ENCODE measurements at places on chromosomes 6 and 20.

DNA sequence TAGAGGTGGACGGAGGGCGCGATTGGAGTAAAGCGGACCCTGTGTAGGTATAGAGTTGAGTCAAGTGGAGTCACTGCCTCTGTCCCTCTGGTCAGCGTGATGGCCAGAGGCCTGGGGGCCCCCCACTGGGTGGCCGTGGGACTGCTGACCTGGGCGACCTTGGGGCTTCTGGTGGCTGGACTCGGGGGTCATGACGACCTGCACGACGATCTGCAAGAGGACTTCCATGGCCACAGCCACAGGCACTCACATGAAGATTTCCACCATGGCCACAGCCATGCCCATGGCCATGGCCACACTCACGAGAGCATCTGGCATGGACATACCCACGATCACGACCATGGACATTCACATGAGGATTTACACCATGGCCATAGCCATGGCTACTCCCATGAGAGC is 479 bp downstream of the SLC39A7 start:
- no peak for DNase-seq

- DNase-seq = no peak
Observed at GRCh38 chr6:2147261-2147660, 98.1 kb downstream of the GMDS start.

DNA sequence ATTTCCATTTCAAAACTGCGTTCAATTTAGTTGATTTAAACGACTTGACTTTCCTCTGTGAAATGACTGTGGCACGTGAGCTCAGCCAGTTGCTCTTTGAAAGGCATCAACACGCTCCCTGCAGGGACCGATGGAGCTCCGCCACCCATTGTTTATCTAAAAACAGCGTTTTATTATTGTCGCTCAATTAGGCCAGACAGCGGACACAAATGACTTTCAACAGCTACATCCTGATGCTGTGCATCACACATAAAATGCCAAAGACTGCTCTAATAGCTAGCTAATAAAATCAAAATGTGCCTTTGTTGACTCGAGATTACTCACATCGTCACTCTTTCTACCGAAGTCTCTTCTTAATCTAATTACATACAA is 332.5 kb downstream of the CD83 start:
- DNase-seq = no peak

DNA sequence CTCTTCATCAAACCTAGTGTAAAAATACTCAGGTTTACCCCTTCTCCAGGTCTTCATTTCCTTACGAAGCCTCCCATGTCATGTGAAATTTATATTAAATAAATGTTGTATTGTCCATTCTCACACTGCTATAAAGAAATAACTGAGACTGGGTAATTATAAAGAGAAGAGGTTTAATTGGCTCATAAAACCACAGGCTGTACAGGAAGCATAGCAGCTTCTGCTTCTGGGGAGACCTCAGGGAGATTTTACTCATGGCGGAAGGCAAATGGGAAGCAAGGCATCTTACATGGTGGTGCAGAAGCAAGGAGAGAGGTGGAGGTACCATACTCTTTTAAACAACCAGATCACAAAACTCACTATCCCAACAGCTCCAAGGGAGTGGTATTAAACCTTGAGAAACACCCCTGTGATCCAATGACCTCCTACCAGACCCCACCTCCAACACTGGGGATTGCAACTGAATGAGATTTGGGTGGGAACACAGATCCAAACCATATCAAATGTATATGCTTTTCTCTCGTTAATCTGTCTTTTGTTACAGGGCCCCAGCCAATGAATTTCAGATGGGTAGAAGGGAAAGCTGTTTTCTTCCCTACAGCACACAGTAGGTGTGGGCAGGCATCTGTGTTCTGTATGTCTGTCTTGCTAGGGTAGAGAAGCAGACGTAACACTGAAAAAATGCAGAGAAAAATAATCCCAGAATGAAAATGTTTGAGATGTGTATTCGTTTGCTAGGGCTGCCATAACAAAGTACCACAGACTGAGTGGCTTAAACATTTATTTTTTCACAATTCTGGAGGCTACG is 88.0 kb upstream of the BTN3A2 start:
- no peak for DNase-seq

DNA sequence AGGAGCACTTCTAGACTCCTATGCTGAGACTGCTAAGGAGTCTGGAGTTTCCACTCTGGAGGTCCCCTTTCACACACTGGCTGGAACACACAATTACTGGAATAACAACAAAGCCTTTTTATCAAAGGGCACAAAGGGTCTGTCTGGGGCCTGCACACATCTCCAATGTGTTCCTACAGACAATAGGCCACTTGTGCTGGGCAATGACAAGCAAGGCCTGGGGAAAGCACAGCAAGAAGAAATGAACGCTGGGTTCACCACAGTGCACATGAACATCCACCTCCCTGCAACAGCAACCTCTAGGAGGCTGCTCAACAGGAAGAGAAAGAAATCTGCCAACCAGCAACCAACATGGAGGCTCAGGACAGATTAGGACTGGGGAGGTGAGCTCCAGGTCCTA is 43.9 kb downstream of the TRPC4AP start:
- DNase-seq = no peak

GRCh38 chr6:110776413-110776812 is 38.9 kb downstream of the CDK19 start:
- no peak for DNase-seq

DNA sequence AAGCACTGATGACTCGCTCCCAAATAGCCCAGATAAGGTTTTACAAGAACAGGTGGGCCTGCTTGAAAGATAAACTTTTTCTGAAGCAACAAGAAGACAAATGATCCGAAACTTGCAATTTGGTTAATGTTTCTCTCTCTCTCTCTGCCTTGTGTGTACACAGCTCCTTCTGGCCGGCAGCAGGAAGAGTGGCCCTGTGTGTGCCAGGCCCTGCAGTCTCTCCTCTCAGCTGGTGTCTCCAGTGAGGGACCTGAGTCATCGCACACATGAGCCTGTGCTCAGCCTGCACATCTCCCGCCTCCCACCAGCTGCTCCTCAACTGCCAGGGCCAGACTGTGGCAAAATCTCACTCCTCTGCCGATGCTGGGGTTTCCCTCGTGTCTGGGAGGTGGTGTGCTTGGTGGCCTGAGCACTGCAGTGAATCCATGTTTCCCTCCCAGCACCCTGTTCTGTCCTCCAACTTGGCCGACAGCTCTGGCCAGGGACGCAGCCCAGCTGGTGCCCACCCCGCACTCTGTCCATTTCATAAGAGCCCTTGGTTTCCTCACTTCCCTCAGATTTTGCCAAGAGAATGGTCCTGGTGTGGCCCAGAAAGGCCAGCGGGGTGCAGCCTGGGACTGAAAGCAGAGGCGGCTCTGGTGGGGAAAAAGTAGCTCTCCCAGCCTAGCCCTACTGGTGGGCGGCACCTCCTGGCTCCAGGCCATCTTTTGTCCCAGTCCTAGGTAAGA is 49.4 kb downstream of the ERMARD start:
- no peak for DNase-seq

DNA sequence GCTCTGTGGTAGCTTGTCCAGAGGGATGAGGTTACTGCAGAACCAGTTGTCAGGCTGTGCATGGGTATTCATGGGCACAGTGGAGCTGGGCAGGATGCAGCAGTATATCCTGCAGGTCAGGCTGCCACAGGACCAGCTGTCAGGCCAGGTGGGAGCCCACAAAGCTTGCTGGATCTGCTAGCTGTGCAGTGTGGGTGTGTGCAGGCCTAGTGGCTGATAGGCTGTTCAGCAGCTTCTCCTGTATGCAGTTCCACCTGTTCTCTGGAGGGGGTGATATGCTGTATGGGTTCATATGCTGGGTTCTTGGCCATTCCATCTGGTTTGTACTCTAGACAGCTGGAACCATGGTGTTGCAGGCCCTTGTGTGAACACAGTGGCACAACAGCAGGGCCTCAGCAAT is 40.6 kb upstream of the TPD52L1 start:
- no peak for DNase-seq

- no peak for DNase-seq
Observed at GRCh38 chr6:82712826-82713225, 349.2 kb downstream of the TPBG start.

- no peak for DNase-seq
Observed at GRCh38 chr6:33731751-33732282, 14.9 kb downstream of the IP6K3 start.

Data from GM12891 (cell line).